Right atrium auricular region (tissue), 2 donors: ENCODE measurements at places on chromosomes 6 and 20.

DNA sequence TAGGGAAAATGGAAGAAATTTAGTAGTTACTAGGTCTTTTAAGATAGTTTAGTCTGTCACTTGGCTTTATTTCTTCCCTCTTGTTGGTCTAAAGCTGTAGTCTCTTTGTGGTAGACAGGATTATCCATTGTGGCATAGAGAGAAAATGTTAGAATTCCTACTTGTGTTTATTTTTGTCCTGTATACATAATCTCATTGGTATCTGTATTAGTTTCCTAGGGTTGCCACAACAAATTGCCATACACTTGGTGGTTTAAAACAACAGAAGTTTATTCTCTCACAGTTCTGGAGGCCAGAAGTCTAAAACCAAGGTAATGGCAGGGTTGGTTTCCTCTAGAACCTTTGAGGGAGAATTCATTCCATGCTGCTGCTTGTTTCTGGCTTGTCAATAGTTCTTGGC, 119.4 kb downstream of the ZFAND3 start:
- H3K4me3 ChIP-seq, result no peak overlapping the region
- no peaks in the 10 kb centered on the region for H3K27me3 ChIP-seq
- H3K4me1 ChIP-seq, result no peaks in the 10 kb centered on the region
- no peak for DNase-seq
- peak overlapping the region; percentile 26 for H3K27ac ChIP-seq

DNA sequence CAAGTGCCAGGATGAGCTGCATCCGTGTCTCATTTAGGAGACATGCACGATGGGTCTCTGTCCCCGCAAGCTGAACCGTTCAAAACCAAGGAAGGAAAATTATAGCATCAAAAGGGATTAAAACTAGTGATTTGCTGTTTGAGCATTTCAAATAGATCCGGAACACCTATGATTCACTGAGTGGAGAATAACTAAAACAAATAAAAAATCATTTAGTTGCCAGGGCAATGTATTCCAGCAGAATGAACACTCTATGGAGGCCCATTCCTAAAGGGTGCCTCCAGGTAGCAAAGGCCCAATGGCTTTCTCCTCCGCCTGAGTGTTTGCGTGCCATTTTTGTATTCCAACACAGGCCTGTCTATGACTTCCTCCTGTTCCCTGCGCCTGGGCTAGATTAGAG, 354.8 kb downstream of the ZFAND3 start:
- H3K4me3 ChIP-seq, result no peak overlapping the region
- H3K27ac ChIP-seq, result no peak overlapping the region
- H3K4me1 ChIP-seq, result no peaks in the 10 kb centered on the region
- H3K27me3 ChIP-seq, result no peaks in the 10 kb centered on the region
- no peak for DNase-seq

DNA sequence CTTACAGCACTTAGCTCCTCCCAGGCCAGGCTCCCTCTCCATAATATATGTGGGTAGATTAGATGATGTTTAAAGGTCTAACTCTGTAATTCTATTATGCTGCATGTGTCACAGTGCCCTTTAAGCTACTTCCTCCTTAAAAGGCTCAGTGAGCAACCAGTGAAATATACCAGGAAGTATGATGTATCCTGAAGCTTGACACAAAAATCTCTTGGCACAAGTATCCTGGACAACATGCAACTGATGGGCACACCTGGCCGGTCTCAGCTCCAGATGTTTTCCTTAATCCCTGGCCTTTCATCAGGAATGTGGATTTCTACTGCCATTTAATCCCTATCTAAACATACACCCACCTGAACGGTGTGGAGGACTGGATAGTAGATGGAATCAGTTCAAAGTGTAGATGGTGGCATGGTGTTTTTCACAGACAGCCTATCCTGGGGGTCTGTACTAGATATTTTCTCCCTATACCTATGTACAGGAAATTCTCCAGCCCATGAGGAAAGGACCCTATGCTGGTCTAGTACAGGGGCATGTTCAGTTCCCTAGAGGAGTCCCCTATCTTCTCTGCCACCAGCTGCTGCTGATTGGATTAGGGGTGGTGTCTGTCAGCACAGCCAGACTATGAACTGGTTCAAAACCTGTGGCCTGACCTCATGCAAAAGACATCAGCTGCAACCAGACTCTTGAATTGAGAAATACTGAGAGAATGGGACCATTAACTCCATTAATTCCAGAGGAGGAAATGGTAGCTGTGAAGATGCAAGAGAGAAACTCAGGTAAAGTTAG, 59.4 kb upstream of the CITED2 start:
- DNase-seq, result no peak
- no peaks in the 10 kb centered on the region for H3K36me3 ChIP-seq
- no peaks in the 10 kb centered on the region for H3K4me1 ChIP-seq
- no peak overlapping the region for H3K4me3 ChIP-seq

- no peak for DNase-seq
- H3K27ac ChIP-seq, result no peak overlapping the region
- no peaks in the 10 kb centered on the region for H3K4me1 ChIP-seq
- no peaks in the 10 kb centered on the region for H3K36me3 ChIP-seq
These were observed 33.2 kb downstream of the ENPP1 start for GRCh38 chr6:131840936-131841583.

DNA sequence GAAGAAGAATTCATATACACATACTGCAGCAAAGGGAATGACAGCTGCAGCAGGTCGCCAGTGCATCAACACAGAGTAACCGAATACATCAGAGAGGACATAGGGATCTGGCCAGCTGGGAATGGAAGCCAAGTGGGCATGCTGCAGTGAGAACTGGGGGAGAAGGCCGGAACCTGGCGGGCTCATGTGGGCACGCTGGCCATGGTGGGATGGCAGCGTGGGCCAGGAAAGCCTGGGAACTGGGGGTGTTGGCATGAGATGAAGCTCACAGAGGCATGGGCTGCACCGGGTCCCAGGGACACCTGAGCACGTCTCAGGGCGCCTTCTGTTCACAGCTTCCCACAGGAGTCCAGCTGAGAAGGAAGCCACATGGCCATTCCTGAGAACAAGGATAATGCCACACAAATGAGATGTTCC, 139.5 kb upstream of the AGPAT4 start:
- no peak for DNase-seq
- H3K36me3 ChIP-seq, result no peaks in the 10 kb centered on the region
- no peaks in the 10 kb centered on the region for H3K4me1 ChIP-seq
- no peaks in the 10 kb centered on the region for H3K27me3 ChIP-seq
- no peak overlapping the region for H3K27ac ChIP-seq
- no peak overlapping the region for H3K4me3 ChIP-seq

GRCh38 chr20:47365023-47365764, 8.7 kb upstream of the ZMYND8 start:
- peaks cover 23% of the 10 kb centered on the region for H3K4me1 ChIP-seq
- no peak overlapping the region for H3K27ac ChIP-seq
- no peaks in the 10 kb centered on the region for H3K36me3 ChIP-seq
- H3K4me3 ChIP-seq, result no peak overlapping the region
- no peak for DNase-seq
- H3K27me3 ChIP-seq, result no peaks in the 10 kb centered on the region

DNA sequence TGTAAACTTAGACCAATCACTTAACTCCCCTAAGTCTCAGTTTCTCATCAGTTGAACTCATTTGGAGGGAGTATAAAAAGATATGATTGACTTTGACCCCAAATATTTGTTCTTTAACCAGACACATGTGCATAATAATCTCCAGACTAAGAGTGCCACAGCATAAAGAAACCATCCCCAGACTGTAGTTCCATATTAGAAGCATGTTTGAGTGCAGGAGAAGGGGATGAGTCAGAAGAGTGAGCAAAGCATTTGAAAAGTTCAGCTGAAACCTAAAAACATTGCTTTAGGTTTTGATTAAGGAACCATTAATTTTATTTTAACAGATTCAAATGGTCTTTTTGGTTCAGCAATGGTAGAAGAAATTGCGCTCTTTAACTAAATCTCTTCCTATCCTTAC, 654.8 kb downstream of the UTRN start:
- no peaks in the 10 kb centered on the region for H3K4me1 ChIP-seq
- no peaks in the 10 kb centered on the region for H3K36me3 ChIP-seq
- H3K4me3 ChIP-seq, result no peak overlapping the region

- no peak overlapping the region for H3K27ac ChIP-seq
- H3K27me3 ChIP-seq, result no peaks in the 10 kb centered on the region
- no peak for DNase-seq
- no peak overlapping the region for H3K4me3 ChIP-seq
- H3K36me3 ChIP-seq, result no peaks in the 10 kb centered on the region
These were observed 38.0 kb downstream of the EFCAB8 start for GRCh38 chr20:32896521-32897280.

DNA sequence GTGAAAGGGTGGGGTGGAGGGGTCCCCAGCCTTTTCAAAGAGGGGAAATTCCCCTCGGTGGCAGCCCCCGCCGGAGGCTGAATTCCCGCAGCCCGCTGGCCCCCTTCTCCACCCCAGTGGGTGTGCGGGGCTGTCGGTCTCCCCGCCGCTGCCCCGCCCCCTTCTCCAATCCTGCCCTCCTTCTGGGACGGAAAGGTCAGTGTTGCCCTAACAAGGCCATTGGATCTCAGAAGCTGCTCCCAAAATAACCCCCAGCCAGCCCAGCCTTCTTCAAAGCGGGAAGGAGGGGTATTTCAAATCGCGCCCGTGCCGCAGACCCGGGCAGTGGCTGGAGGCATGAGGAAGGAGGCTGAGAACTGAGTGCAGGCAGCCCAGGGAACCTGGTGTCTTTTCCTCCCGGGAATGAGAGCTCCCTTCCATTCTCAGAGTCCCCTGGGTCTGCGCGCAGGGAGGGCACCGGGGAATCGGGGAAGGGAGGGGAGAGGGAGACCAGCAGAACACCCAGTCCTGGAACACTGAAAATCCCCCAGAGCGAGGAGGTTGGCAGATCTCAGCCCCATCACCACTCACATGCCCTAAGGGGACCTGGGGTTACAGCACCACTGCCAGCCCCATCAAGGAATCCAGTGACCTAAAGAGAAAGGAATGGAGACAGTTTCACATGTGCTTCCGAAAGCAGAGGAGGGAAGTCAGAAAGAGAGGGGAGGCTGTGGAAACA, at the start of gene JPH2:
Gene JPH2 (minus strand): TSS at position 135 of the 718 bp plus-strand sequence. CDS start 483 bp downstream, outside the sequence.
- no peaks in the 10 kb centered on the region for H3K27me3 ChIP-seq
- H3K27ac ChIP-seq, result peak within 1 kb of the TSS; percentile 89
- peak within 1 kb of the TSS; percentile 79 for H3K4me3 ChIP-seq
- H3K36me3 ChIP-seq, result peaks cover 15% of the 10 kb centered on the region
- peak; percentile 71 for DNase-seq

DNA sequence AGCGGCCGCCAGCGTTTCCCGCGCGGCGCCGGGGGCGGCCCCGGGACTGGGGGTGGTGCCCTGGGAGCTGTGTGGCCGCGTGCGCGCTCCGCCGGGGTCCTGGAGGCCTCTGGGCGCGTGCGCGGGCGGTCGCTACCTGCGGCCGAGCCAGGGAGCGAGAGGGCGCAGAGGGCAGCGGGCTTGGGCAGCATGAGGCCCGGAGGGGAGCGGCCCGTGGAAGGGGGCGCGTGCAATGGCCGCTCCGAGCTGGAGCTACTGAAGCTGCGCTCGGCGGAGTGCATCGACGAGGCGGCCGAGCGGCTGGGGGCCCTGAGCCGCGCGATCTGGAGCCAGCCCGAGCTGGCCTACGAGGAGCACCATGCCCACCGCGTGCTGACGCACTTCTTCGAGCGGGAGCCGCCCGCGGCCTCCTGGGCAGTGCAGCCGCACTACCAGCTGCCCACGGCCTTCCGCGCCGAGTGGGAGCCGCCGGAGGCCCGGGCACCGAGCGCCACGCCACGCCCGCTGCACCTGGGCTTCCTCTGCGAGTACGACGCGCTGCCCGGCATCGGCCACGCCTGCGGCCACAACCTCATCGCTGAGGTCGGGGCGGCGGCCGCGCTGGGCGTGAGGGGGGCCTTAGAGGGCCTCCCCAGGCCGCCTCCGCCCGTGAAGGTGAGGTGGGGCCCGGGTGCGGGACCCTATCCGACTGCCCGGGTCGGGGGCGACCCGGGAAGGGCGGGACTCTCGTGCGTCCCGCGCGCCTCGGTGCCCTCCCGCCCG, at the start of gene PM20D2:
Gene PM20D2 (plus strand): TSS at position 100 of the 762 bp plus-strand sequence. CDS start 90 bp downstream, at position 190.
- H3K4me3 ChIP-seq, result peak within 1 kb of the TSS; percentile 77
- H3K27me3 ChIP-seq, result no peaks in the 10 kb centered on the region
- no peak for DNase-seq
- H3K4me1 ChIP-seq, result no peaks in the 10 kb centered on the region
- peak within 1 kb of the TSS; percentile 92 for H3K27ac ChIP-seq
- H3K36me3 ChIP-seq, result no peaks in the 10 kb centered on the region

DNA sequence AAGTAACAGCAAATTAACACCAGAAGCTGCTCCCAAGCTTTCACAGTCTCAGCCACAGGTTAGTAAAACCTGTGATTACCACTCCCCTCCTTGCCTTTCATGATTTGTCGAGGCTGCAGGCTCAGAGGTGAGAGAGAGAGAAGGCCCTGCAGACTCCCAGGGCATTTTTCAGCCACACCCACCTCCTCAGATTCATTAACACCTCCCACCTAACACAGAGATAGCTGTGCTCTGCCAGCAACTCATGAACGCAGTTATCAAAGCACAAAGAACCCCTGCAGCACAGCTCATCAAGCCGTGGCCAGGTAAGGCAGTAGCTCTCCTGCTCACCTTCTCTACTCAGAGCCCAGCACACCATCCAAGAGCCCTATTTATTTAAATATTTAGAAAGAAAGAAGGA, 27.1 kb downstream of the F13A1 start:
- H3K4me3 ChIP-seq, result no peak overlapping the region
- H3K4me1 ChIP-seq, result no peaks in the 10 kb centered on the region
- no peaks in the 10 kb centered on the region for H3K36me3 ChIP-seq
- no peaks in the 10 kb centered on the region for H3K27me3 ChIP-seq

DNA sequence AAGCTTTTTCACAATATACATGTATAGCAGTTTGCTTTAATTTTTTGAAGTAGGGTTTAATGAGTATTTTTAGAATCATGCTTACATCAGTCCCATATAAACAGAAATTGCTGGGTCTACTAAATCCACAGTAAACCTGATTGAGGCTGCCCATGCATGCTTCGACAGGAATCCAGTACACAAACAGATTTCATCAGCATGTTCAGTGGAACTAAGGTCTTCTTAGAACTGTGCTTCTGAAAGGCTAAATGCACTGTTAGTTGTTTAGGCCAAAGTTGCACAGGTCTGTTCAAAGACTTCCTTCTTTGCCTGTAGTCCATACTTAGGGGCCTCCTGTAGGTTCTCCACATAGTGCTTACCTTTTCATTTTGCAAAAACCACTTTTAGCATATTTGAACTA, 42.5 kb upstream of the THBS2 start:
- DNase-seq, result no peak
- no peaks in the 10 kb centered on the region for H3K36me3 ChIP-seq
- no peak overlapping the region for H3K27ac ChIP-seq
- no peaks in the 10 kb centered on the region for H3K27me3 ChIP-seq

DNA sequence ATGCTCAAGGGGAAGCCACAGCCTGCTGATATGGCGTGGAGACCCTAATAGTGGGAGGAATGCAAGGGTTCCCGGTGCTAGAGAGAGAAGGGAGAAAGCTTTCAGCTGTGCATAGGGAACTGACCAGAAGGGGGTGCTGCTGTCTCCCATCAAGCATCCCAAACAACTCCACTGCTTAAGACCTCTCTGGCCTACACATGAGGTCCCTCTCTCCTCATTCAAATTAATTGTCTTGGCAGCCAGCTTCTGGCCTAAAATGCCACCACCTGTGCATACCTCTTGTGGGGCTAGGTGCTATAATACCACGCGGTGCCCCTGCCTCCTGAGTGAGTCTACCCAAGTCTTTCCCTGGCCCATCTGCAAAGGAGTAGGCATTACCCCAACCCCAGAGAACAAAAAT, 14.5 kb downstream of the ADISSP start:
- DNase-seq, result peak; percentile 73
- H3K4me1 ChIP-seq, result peaks cover 29% of the 10 kb centered on the region
- H3K36me3 ChIP-seq, result no peaks in the 10 kb centered on the region
- no peaks in the 10 kb centered on the region for H3K27me3 ChIP-seq
- no peak overlapping the region for H3K4me3 ChIP-seq

GRCh38 chr20:57672164-57672563, 37.7 kb downstream of the PMEPA1 start:
- peak; percentile 86 for DNase-seq
- H3K4me1 ChIP-seq, result peaks cover 79% of the 10 kb centered on the region
- no peak overlapping the region for H3K4me3 ChIP-seq
